ENCODE measurements at places on chromosomes 2 and 18. TPM values are rescaled to one million over a fixed set of nuclear protein-coding genes. Genes with fewer than 3 reads are reported as not detected.

Gene RAD51AP2
- 0.12 TPM for total RNA-seq

Gene HRH4
- 0.17 TPM for total RNA-seq

Gene GPD2
- total RNA-seq = 44.3 TPM

Gene IL1RL1
- 72.2 TPM for total RNA-seq

Gene SCYGR4
- total RNA-seq = not detected

Gene ALLC
- total RNA-seq = not detected

Gene BOK
- total RNA-seq = 66.5 TPM

Gene SERPINB4
- not detected for total RNA-seq

Gene SLC66A2
- 69.8 TPM for total RNA-seq

Gene ACTR3
- total RNA-seq = 324 TPM

Gene ZSWIM2
- total RNA-seq = not detected

Gene MTCL1
- 7.3 TPM for total RNA-seq

Gene UGT1A9
- not detected for total RNA-seq

Gene ST8SIA5
- total RNA-seq = 0.31 TPM

Gene ANKRD30BL
- total RNA-seq = not detected

Gene UCN
- total RNA-seq = 2.6 TPM

Gene GPR55
- 0.24 TPM for total RNA-seq

Gene CHRND
- total RNA-seq = not detected

Gene SMIM21
- total RNA-seq = not detected

Gene CDK5R2
- not detected for total RNA-seq

Gene MRPS5
- total RNA-seq = 46.7 TPM

Gene CYP1B1
- 30.3 TPM for total RNA-seq

Gene AQP12A
- total RNA-seq = not detected

Gene DPYSL5
- not detected for total RNA-seq

Gene ZNF385B
- 34.0 TPM for total RNA-seq

Gene CSRNP3
- 1.5 TPM for total RNA-seq

Gene EFR3B
- total RNA-seq = 9.2 TPM

Gene CIB4
- total RNA-seq = not detected

Gene POU3F3
- not detected for total RNA-seq

Gene TGFBRAP1
- 16.6 TPM for total RNA-seq

Gene CRACDL
- total RNA-seq = 14.1 TPM

Gene MROH2A
- not detected for total RNA-seq

Gene HOXD8
- 2.1 TPM for total RNA-seq

Gene FAM124B
- total RNA-seq = 3.0 TPM

Gene TCF7L1
- 17.7 TPM for total RNA-seq
